Sigmoid colon (tissue), 7 donors: ENCODE measurements at places on chromosomes 1 and 21. TPM values are rescaled to one million over a fixed set of nuclear protein-coding genes. Genes with fewer than 3 reads are reported as not detected.

DNA sequence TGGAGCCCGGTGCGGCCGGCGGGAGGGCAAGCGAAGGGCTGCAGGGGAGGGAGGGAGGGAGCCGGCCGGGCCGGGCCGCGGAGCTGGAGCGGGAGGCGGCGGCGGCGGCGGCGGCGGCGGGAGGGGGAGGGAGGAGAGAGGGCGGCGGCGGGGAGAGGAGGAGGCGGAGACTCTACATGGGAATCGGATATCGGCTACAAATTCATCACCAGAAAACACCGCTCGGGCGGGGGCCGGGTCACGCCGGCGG lies at the start of gene AKT3:
AKT3 (minus strand) TSS at position 42 of the 250 bp plus-strand sequence. CDS start 7,073 bp downstream, outside the sequence.
- DNase-seq: peak; percentile 94
- H3K27me3 ChIP-seq: no peaks in the 10 kb centered on the region
- H3K36me3 ChIP-seq: no peaks in the 10 kb centered on the region
- H3K4me3 ChIP-seq: peak within 1 kb of the TSS; percentile 99

DNA sequence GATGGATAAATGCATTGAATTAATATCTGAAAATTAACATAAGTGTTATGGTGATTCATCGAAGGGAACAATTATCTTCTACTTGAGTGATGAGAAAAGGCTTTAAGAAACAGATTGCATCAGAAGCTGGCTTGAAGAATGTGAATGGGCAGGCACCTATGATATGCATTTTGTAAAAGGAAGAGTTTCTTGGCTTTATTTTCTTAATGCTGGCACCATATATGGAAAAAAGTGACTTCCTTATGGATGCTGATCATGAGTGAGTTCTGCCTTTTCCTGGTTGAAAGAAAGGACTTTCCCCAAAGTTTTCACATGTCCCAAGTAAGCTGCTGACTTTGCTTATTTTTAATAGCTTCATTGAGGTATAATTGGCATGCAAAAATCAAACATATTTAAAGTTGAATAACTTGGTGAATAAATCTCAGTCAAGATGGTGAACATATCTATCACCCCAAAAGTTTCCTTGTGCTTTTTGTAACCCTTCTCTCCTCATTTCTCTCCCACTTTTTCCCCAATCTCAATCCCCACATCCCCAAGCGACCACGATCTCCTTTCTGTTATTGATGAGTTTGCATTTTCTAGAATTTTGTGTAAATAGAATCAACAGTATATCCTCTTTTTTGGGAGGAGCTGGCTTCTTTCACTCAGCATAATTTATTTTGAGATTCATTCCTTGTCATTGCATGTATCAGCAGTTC lies 74.2 kb downstream of the SPATA46 start:
- no peaks in the 10 kb centered on the region for H3K36me3 ChIP-seq
- no peaks in the 10 kb centered on the region for H3K27me3 ChIP-seq
- no peak overlapping the region for H3K4me3 ChIP-seq

GRCh38 chr21:31078216-31078615 lies 39.9 kb upstream of the KRTAP19-8 start:
- no peaks in the 10 kb centered on the region for H3K27me3 ChIP-seq
- DNase-seq: no peak
- no peaks in the 10 kb centered on the region for H3K4me1 ChIP-seq
- H3K27ac ChIP-seq: no peak overlapping the region
- no peaks in the 10 kb centered on the region for H3K36me3 ChIP-seq
- H3K4me3 ChIP-seq: no peak overlapping the region

DNA sequence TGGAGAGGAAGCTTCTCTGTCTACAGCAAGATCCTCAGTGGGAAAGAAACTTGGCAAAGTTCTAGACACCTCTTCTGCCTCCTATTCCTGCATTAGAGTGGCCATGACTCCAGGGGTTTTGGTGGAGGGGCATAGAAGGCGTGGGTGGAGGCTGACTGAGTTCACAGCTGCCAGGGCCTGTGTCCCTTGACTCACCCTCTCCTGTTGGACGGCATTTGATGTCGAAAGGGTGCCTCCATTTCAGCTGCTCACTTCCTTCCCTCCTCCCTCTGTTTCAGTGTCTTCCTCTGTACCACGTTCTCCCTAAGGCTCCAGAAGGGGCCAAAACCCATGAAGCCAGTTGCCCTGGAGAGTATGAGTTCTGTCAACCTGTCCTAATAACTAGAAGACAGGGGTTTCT lies 632 bp downstream of the TMEM79 start:
- DNase-seq: no peak
- no peaks in the 10 kb centered on the region for H3K27me3 ChIP-seq
- no peaks in the 10 kb centered on the region for H3K36me3 ChIP-seq
- no peak overlapping the region for H3K4me3 ChIP-seq

GRCh38 chr1:61028136-61028535 lies 54.2 kb upstream of the NFIA start:
- no peak overlapping the region for H3K27ac ChIP-seq
- DNase-seq: no peak
- no peak overlapping the region for H3K4me3 ChIP-seq
- no peaks in the 10 kb centered on the region for H3K4me1 ChIP-seq

DNA sequence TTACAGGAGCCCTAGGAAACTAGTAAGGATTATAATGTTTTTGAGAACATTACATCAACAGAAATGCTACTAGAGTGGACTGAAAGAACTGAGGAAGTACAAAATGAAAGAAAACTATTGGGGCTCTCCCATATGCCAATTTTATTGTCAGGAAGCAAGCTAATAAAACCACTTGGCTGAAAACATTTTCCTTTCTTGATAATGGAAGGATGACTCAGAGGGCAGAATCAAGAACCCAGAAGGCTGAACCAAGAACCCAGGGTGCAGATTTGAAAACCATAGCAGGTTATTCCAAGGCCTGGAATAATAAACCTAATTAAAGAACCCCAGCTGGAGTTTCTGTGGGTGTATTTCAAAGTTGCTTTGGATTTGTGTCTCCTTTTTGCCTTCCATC lies 70.7 kb downstream of the RPE65 start:
- no peaks in the 10 kb centered on the region for H3K36me3 ChIP-seq
- no peak for DNase-seq
- no peaks in the 10 kb centered on the region for H3K27me3 ChIP-seq
- no peak overlapping the region for H3K4me3 ChIP-seq

- no peak for DNase-seq
- no peak overlapping the region for H3K27ac ChIP-seq
- H3K27me3 ChIP-seq: no peaks in the 10 kb centered on the region
- H3K4me3 ChIP-seq: no peak overlapping the region
- H3K4me1 ChIP-seq: no peaks in the 10 kb centered on the region
Measured at GRCh38 chr1:175118375-175119367, 51.0 kb downstream of the TNN start.

GRCh38 chr1:167446966-167447365 lies 71.4 kb downstream of the CD247 start:
- H3K4me3 ChIP-seq: no peak overlapping the region
- no peaks in the 10 kb centered on the region for H3K36me3 ChIP-seq
- DNase-seq: peak; percentile 3
- no peak overlapping the region for H3K27ac ChIP-seq

DNA sequence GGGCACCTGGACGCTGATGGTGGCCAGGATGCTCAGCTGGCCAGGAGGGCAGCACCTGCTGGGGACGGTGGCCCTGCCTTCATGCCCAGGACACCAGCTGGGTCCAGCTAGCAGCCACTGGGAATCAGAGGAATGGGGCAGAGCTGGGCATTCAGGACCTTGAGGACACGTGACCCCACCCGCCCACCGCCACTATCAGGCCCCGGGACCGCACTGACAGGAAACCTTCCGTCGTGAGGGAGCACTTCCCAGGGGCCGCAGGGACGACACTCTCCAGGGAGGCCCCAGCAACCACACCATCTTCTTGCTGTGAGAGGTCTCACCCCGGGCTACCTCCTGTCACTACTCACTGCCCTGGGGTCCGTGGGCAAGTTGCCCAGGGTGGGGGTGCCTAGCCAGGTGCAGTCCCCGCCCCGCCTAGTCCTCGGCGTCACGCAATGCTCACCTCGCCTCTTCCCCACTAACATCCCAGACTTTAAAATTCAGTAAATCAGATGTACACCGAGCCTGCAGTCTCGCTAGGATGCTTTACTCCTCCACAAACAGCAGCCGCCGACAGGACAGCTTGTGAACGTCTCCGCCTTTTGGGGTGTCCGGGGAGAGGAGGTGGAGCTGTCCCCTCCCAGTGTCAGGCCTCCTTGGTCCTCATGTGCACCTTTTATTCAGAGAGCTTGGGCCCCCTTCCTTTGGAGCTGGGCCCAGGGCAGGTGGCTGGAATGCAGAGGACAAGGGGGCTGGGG lies 4.9 kb downstream of the VWA1 start:
- H3K36me3 ChIP-seq: no peaks in the 10 kb centered on the region
- H3K4me3 ChIP-seq: no peak overlapping the region
- peaks cover 49% of the 10 kb centered on the region for H3K4me1 ChIP-seq
- H3K27ac ChIP-seq: peak overlapping the region; percentile 68

Gene SLC39A1
- total RNA-seq: 79.8 TPM

Gene LIN28A
- total RNA-seq: not detected

Gene DISP3
- not detected for total RNA-seq

Gene SERTAD4
- total RNA-seq: 9.5 TPM
